Daoy (cell line): ENCODE measurements at places on chromosomes 13 and 19. TPM values are rescaled to one million over a fixed set of nuclear protein-coding genes. Genes with fewer than 3 reads are reported as not detected.

SLC6A16 gene
- total RNA-seq = not detected in 2 replicates

LMTK3 gene
- total RNA-seq = under 0.01 TPM in 1 of 2 replicates, not detected in the other

TNNI3 gene
- 0.80 TPM in 1 of 2 replicates, not detected in the other for total RNA-seq

KLF2 gene
- total RNA-seq = 0.33 and 1.9 TPM in 2 replicates

CALR3 gene
- 0.09 TPM in 1 of 2 replicates, not detected in the other for total RNA-seq

SYNGR4 gene
- not detected in 2 replicates for total RNA-seq

IGFL4 gene
- not detected in 2 replicates for total RNA-seq

SYT3 gene
- total RNA-seq = 0.36 and 1.4 TPM in 2 replicates

MBOAT7 gene
- total RNA-seq = 74.9 and 89.3 TPM in 2 replicates

ZNF30 gene
- 2.1 and 2.9 TPM in 2 replicates for total RNA-seq

PLA2G4C gene
- total RNA-seq = 2.2 and 4.7 TPM in 2 replicates

CGB3 gene
- total RNA-seq = 5.3 and 11.9 TPM in 2 replicates

IL4I1 gene
- total RNA-seq = 9.1 and 9.3 TPM in 2 replicates

KCNJ14 gene
- 1.8 and 3.8 TPM in 2 replicates for total RNA-seq

TCF3 gene
- total RNA-seq = 91.7 and 92.8 TPM in 2 replicates

C19orf81 gene
- total RNA-seq = 9.2 TPM in 1 of 2 replicates, not detected in the other

NCR1 gene
- total RNA-seq = 0.17 and 5.4 TPM in 2 replicates

ZNF433 gene
- total RNA-seq = 3.3 and 9.7 TPM in 2 replicates

SLC10A2 gene
- not detected in 2 replicates for total RNA-seq

HS6ST3 gene
- 1.6 and 1.7 TPM in 2 replicates for total RNA-seq

VSTM2B gene
- not detected in 2 replicates for total RNA-seq

ARL11 gene
- total RNA-seq = not detected in 2 replicates

POLRMT gene
- total RNA-seq = 92.3 and 96.8 TPM in 2 replicates

KLF5 gene
- 3.3 and 4.6 TPM in 2 replicates for total RNA-seq

ERFL gene
- not detected in 2 replicates for total RNA-seq

FPR2 gene
- total RNA-seq = not detected in 2 replicates

RNF17 gene
- not detected in 2 replicates for total RNA-seq

LINGO3 gene
- total RNA-seq = 0.23 and 0.24 TPM in 2 replicates

IL11 gene
- 56.5 and 60.4 TPM in 2 replicates for total RNA-seq

TMEM59L gene
- 0.17 TPM in 1 of 2 replicates, not detected in the other for total RNA-seq

OR7D4 gene
- total RNA-seq = not detected in 2 replicates

CD79A gene
- total RNA-seq = not detected in 2 replicates

PLIN3 gene
- total RNA-seq = 102 and 114 TPM in 2 replicates

PPP2R1A gene
- total RNA-seq = 164 and 208 TPM in 2 replicates

PTPRH gene
- 4.1 and 8.6 TPM in 2 replicates for total RNA-seq

GGN gene
- total RNA-seq = not detected in 2 replicates

ZSCAN22 gene
- 2.1 TPM in 2 replicates for total RNA-seq

KIR3DL1 gene
- not detected in 2 replicates for total RNA-seq

PLIN5 gene
- 0.15 and 1.3 TPM in 2 replicates for total RNA-seq

EFNA2 gene
- 0.17 and 0.21 TPM in 2 replicates for total RNA-seq

IGFL3 gene
- total RNA-seq = not detected in 2 replicates

KLK15 gene
- 1.0 TPM in 1 of 2 replicates, not detected in the other for total RNA-seq

ACOD1 gene
- total RNA-seq = not detected in 2 replicates

ZNF729 gene
- total RNA-seq = not detected in 2 replicates

KLK2 gene
- 0.06 and 0.48 TPM in 2 replicates for total RNA-seq

EPS8L1 gene
- 1.6 and 4.9 TPM in 2 replicates for total RNA-seq

SMAD9 gene
- 0.30 and 0.74 TPM in 2 replicates for total RNA-seq

KASH5 gene
- not detected in 2 replicates for total RNA-seq

NLRP11 gene
- 4.1 and 5.1 TPM in 2 replicates for total RNA-seq

CYP4F2 gene
- total RNA-seq = not detected in 2 replicates

COX6B1 gene
- 460 and 655 TPM in 2 replicates for total RNA-seq

NKPD1 gene
- total RNA-seq = 0.11 and 1.4 TPM in 2 replicates

DHDH gene
- total RNA-seq = not detected in 2 replicates

CLEC17A gene
- 0.42 TPM in 1 of 2 replicates, not detected in the other for total RNA-seq

EFNB2 gene
- total RNA-seq = 11.0 and 12.3 TPM in 2 replicates

KCTD15 gene
- 33.3 and 43.3 TPM in 2 replicates for total RNA-seq

JAK3 gene
- total RNA-seq = 0.06 and 0.09 TPM in 2 replicates
